ENCODE measurements at places on chromosomes 16 and 17.

DNA sequence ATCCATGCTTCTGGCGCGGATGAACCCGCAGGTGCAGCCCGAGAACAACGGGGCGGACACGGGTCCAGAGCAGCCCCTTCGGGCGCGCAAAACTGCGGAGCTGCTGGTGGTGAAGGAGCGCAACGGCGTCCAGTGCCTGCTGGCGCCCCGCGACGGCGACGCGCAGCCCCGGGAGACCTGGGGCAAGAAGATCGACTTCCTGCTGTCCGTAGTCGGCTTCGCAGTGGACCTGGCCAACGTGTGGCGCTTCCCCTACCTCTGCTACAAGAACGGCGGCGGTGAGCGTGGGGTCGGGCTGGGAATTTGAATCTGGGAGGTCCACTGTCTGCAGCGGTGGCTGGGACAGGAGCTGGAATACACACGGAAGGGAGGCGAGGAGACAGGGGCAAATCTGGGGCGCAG lies 904 bp downstream of the SLC6A2 start:
- DNase-seq: no peak

DNA sequence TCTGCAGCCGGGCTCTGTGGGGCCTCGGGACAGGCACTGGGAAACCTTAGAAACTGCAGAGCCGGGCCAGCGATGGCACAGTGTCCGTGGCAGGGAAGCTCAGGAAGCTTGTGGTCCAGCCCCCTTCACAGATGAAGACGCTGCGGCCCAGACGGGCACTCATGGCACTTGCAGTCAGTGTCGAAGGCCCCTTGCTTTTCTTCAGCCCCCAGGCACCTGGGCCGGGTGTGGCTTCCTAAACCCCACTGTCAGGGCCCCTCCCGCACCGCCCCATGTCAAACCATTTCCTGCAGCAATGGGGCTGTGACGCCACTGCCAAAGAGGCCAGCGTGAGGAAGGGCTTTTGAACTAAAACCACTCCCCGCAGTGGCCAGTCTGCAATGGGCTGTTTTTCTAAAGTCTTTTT lies 164.0 kb downstream of the LAT start:
- DNase-seq: peak; percentile 66

DNA sequence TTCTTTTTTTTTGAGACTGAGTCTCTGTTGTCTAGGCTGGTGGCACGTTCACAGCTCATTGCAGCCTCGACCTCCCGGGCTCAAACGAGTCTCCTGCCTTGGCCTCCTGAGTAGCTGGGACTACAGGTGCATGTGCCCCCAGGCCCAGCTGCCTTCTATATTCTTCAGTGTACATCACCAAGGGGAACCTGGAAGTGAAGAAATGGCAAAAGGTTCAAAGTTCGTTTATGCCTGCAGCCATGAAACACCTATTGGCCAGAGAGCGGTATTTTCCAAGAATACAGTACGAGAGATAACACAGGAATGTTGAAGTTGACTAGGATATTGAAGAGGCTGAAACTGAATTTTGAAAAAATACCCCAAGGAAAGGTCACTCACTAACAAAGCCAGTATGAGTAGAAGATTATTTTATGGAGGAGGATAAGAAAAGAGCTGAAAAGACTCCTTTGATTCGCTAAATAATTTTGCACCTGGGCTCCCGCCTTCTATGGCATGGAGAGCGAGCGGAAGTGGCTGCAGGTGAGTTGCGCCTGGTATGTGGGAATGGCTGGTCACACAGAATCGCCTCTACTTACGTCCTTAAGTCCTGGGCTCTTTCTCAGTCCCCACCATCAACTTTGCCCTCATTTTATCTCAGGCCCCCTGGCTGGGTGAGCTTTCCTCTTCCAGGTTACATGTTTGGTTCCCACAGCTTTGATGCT lies 9.8 kb downstream of the ST6GALNAC1 start:
- no peak for DNase-seq

DNA sequence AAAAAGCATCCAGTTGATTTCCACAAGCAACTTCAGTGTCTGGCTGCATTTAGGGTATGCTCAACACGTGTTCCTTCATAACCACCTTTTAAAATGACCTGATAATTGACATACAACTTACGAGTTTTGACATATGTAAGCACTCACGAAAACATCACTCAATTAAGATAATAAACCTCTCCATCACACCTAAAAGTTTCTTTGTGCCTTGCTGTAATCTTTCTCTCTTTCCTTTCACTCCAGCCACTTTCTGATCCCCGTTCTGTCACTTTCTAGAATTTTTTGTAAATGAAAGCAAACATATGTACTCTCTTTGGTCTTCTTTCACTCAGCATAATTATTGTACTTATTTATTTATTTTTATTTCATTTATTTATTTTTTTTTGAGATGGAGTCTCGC lies 20.7 kb upstream of the UBE2G1 start:
- no peak for DNase-seq

DNA sequence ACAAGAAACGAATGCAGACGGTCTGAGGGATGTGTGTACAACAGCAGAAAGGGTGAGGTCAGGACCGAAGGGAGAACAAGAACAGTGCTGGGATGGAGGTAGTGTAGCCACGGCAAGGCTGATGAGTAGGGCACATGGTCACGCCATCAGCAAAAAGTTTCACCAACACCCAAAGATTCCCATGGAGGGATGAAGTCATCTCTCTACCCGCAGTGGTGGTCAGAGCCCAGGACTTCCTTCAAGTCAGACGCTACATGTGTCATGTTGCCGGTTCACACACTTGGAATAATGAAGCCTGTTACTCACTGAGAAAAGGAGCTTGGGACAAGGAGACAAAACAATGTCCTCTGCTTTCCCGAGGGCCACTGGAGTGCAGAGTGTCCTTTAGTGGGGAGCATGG lies 79.7 kb downstream of the SALL1 start:
- DNase-seq: no peak

- no peak for DNase-seq
These were observed 9.3 kb upstream of the CNP start for GRCh38 chr17:41957031-41957868.

DNA sequence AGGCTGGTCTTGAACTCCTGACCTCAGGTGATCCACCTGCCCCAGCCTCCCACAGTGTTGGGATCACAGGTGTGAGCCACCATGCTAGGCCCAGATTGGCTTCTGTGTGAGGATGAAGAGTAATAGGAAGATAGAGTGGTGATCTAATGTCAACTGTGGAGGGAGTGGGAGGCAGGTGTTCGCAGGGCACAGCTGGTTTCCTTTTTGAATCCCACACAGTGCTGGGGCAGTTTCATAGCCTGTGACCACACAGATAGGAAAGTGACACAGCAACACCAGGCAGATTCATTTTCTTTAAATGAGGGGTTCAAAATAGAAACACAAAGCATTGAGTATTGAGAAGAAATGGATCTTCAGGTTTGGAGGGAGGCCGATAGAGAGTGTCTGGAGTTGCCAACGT lies 540.3 kb downstream of the WWOX start:
- DNase-seq: no peak

DNA sequence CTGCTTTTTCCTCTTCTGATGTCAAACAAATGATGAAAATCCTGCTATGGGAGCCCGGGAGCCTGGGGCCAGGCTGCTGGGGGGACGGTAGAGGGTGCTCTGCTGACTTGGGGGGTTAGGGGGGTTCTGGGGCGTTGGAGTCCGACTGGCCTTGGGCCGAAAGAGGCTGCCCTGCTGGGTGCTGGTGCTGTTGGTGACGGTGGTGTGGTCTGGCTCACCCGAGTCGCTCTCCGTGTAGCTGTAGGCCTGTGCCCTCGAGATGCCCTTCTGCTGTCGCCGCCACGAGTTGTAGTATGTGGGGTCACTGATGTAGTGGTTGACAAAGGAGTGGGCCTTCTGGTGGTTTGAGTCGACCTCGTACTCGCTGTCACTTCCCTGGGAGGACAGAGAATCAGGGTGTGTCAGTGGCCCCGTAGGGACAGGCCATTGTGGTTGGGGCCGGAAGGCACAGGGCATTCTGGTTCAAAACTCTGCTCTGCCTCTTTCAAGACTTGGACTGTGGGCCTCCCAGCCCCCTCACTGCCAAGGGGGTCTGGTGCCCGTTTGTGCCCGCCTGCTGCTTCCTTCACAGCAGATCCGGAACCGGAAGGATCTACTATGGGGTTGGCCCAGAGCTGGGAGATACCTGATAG lies 26.9 kb upstream of the CDC42EP4 start:
- DNase-seq: no peak

GRCh38 chr17:6894206-6894528 lies 62.6 kb upstream of the TEKT1 start:
- no peak for DNase-seq

DNA sequence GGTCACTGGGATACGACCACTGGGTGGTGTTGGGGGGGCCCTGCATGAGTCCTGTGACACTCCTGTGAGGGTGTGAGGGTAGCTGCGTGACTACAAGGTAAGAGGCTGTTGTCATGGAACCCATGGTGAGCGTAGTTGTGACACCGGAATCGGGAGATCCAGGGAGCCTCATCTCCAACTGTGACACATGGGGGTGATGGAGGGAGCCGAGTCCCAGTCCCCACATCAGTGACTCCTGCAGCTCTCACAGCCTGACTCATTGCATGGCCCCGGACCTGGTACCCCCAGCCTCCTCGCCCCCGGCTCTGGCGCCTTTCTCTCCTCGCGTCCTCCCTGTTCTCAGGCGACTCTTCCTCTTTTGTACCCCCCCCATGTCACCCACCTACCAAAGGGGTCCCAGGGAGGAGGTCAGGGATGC lies 14.2 kb downstream of the CDH16 start:
- DNase-seq: no peak

GRCh38 chr16:15038689-15039088 lies 17.2 kb downstream of the NTAN1 start:
- DNase-seq: no peak

- no peak for DNase-seq
These were observed 21.1 kb upstream of the CORO6 start for GRCh38 chr17:29643817-29644160.

DNA sequence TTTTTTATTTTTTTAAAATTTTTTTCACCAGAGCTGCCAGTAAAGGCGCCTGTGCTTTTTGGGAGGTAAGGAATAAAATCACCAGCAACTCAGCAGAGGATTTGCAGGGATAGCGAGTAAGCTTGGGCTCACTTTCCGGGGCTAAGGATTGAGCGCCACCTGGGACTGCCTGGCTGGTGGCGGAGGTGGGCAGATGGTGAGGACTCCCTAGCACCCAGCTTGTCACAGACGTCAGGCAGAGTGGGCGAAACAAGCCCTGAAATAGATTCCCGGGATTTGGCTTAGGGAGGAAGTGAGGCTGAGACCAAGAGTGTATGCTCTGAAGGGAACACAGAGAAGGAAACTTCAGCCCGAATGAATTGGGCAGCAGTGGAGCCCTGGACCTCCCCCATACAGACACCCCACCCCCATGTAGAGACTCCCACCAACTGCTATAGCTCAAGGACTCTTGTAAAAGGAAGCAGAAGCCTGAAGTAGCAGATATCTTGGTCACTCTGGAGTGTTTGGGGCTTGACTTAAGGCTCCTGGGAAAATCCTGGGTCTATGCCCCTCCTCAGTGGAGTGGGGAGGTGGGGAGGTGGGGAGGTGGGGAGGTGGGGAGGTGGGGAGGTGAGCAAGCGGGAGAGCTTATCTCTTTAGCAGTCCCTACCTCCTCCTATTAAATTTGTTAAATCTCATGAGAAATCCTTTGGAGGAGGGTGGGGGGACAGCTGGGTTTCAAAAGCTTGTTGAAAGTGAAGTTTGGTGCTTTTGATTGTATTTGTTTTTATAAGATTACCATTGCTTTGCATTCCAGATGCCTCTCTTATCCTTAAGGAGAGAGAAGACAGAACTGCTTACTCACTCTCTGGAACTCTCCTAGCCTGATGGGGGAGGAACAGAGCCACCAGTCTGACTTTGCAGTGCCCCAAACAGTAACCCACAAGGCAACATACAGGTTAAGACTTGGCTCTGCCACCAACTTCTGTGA lies 8.2 kb downstream of the ARL4D start:
- no peak for DNase-seq

DNA sequence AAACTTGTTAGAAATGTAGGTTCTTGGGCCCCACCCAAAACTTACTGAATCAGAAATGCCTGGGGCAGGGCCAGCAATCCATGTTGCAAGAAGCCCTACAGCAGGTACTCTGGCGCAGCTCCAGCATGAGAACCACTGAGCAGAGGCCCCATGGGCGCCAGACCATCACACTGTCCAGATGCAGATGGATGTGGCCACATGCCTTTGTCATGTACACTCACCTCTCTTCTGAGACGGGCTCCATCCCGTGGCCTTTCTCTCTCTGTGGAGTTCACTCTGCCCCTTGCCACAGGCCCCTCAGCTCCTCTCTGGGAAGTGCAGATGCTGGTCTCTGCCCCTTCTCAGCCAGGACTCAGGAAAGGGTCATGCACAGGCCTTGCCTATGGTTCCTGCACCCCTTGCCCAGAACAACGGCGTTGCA lies 2.3 kb upstream of the CCNF start:
- no peak for DNase-seq
